ENCODE measurements at places on chromosomes 7 and 10.

- no peak for DNase-seq
Measured at GRCh38 chr10:73218431-73219191, 28.4 kb downstream of the DNAJC9 start.

- no peak for DNase-seq
Measured at GRCh38 chr10:52092390-52092789, 221.7 kb upstream of the DKK1 start.

GRCh38 chr7:40772096-40772495 lies 637.3 kb downstream of the SUGCT start:
- DNase-seq = no peak

DNA sequence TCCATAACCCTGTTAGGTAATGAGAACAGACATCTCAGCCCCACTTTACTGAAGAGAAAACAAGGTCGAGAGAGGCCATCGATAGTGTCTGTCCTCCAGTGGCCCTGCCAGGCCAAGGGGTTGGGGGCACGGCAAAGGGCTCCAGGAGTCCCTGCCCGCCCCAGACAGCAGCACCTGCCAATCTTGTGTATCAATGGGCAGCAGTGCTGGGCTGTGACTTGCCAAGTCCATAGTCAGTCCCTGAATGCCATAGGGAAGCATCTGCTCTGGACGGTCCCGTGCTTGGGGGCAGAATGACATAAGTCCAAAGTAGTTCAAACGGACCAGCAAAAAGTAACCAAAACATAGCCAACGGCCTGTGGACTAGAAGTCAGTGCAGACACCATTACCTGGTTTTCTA lies 33.2 kb downstream of the DLG5 start:
- DNase-seq = no peak

- DNase-seq = no peak
Measured at GRCh38 chr10:59885430-59886134, 20.8 kb downstream of the CCDC6 start.

- DNase-seq = peak; percentile 68
Measured at GRCh38 chr7:138008588-138009349, 6.9 kb upstream of the CREB3L2 start.

- DNase-seq = no peak
Measured at GRCh38 chr7:63087575-63088190, 911.0 kb upstream of the ZNF722 start.

DNA sequence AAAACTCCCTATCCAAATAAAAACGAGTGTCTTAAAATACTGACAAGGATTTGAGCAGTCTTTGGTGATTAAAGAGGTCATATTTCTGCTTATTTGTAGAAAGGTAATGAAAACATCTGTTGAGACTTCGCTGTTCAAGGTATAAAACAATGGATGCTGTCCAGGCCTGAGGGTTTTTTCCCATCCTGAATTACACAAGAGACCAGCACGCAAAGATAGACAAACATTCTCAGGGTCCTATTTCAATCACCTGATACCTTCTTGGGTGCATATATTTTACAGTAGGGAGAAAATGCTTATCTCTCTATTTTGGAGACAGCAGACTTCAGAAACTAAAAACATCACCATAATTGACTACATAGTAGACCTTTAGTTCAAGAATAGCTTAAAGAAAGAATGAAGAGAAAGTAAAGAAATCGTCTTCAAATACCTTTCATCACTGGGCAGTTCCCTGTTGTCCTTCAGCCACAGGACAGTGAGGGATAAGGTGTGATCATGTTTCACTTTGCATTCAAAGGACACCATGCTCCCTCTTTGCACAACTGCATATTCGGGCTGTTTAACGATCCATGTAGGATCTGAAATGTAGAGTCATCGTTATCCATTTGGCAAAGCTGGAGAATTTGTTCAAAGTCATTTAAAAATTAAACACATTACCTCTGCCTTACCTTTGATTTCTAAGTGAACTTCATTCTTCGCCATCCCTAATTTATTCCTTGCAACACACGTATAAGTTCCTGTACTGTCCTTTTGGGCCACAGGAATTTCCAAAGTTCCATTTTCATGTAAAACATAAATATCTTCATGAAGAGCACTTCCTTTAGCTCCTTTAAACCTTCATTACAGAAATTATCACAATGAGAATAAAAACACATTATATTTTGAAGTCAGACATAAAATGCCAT lies 63.7 kb upstream of the LAMB4 start:
- DNase-seq = no peak

- DNase-seq = peak; percentile 73
Measured at GRCh38 chr10:66535439-66535838, 390.4 kb upstream of the LRRTM3 start.

GRCh38 chr7:99128076-99128950 lies 15.6 kb downstream of the SMURF1 start:
- DNase-seq = peak; percentile 93

DNA sequence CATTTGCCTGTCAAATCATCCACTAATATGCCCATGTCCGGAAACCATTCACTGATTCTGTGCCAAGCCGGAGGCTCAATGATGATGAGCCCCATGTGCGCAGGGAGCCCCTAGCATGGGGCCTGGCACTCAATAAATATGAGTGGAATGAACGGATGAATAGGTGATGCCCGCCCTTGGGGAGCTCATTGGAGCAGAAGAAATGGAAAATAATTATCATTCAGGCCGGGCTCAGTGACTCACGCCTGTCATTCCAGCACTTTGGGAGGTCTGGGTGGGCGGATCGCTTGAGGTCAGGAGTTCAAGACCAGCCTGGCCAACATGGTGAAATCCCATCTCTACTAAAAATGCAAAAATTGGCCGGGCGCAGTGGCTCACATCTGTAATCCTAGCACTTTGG lies 11.0 kb downstream of the RHBDD2 start:
- DNase-seq = no peak

- DNase-seq = no peak
Measured at GRCh38 chr10:118254654-118255053, 87.5 kb downstream of the FAM204A start.

DNA sequence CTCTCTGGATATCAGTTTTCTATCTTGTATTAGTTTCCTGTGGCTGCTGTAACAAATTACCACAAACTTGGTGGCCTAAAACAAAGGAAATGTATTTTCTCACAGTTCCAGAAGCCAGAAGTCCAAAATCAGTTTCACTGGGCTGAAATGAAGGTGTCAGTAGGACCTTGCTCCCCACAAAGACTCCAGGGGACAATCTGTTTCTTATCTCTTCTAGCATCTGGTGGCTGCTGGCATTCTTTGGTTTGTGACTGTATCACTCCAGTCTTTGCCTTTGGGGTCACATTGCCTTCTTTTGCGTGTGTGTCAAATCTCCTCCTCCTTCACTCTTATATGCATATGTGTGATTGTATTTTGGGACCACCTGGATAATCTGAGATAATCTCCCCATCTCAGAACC lies 153.0 kb upstream of the PRPS1L1 start:
- no peak for DNase-seq

- DNase-seq = no peak
Measured at GRCh38 chr7:142806957-142807356, 36.2 kb downstream of the PRSS2 start.

GRCh38 chr10:12237265-12238220 lies 41.6 kb downstream of the CDC123 start:
- DNase-seq = no peak

GRCh38 chr10:83954193-83954799 lies 185.0 kb upstream of the GHITM start:
- DNase-seq = no peak

GRCh38 chr7:101680406-101681145 lies 51.5 kb upstream of the MYL10 start:
- no peak for DNase-seq

DNA sequence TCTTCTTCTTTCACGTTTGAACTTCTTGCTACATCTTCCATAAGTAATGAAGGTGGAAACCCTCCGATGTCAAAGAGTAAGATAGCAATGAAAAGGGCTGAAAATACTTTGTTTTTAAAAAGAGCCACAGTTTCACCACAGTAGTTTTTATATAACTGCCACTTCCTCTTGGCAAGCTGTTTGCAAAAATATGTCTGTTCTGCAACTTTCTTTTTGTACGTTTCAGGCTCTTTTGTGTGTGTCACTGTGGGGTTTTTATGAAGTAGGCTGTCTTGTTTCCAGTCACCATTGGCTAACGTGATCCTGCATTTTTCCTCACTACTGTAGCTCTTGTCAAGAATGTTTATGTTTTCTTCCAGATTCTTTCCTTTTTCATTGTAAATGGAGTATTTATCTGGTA lies 55.6 kb downstream of the SLC16A9 start:
- no peak for DNase-seq

GRCh38 chr7:136617176-136617575 lies 251.3 kb upstream of the CHRM2 start:
- DNase-seq = no peak

GRCh38 chr7:115802415-115802814 lies 228.1 kb downstream of the TFEC start:
- no peak for DNase-seq

DNA sequence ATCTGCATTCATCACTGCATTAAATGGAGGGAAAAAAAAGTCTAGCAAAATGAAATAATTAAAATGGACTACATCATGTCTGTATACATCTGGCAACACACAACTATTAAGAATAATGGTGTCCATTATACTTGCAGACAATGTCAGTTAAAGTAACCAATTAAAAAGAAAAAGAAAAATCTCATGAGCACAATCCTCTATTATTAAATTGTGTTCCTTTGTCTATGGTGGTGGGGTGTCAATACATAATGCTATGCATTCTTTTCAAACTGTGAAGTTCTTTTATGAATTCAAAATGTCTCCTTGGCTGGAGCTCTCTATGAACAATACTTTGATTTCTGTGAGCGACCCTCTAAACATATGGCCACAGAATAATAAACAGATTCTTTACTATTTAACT lies 63.5 kb downstream of the NRP1 start:
- no peak for DNase-seq

DNA sequence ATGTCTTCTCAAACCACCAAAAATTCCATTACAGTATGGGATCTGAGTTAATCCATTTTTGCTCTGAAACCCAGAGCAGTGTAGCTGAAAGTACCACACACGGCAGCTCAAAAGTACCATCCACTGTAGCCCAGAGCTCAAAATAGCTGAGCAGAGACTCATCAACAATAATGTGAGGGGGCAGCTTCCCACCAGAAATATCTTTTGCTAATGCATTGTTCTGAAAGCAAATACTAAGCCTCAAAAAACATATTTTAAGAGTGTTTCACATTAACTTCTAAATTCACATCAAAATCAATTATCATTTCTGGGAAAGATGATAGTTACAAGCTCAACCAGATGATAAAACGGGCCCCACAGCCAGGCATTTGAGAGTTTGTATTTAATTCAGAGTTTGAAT lies 73.7 kb downstream of the ABLIM1 start:
- DNase-seq = no peak

- no peak for DNase-seq
Measured at GRCh38 chr10:104303594-104304355, 34.5 kb downstream of the ITPRIP start.

DNA sequence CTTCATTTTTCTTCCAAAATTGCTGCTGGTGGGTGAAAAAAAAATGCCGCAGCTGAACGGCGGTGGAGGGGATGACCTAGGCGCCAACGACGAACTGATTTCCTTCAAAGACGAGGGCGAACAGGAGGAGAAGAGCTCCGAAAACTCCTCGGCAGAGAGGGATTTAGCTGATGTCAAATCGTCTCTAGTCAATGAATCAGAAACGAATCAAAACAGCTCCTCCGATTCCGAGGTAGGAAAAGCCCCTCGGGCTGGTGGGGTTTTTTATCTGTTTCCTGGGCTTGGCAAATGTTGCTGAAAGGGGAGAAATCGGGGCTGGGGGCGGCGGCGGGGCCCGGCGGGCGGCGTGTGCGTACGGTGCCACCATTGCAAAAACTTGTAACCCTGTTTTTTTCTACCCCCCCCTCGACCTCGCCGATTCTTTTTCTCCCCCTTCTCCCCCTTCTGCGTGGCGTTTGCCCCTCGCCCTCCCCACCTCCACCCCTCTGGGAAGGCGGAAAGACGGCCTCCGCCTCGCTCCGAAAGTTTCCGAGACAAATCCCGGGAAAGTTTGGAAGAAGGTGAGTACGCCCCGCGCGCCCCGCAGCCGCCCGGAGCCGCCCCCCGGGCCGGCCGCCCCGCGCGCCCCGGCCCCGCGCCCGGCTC lies 789 bp downstream of the TCF7L2 start:
- no peak for DNase-seq

Data from NCI-H2081 (cell line).